LHCN-M2 (cell line): ENCODE measurements at places on chromosomes 2 and 18. TPM values are rescaled to one million over a fixed set of nuclear protein-coding genes. Genes with fewer than 3 reads are reported as not detected.

The ACTG2 gene
- total RNA-seq: 2.3 and 2.9 TPM in 2 replicates

DNA sequence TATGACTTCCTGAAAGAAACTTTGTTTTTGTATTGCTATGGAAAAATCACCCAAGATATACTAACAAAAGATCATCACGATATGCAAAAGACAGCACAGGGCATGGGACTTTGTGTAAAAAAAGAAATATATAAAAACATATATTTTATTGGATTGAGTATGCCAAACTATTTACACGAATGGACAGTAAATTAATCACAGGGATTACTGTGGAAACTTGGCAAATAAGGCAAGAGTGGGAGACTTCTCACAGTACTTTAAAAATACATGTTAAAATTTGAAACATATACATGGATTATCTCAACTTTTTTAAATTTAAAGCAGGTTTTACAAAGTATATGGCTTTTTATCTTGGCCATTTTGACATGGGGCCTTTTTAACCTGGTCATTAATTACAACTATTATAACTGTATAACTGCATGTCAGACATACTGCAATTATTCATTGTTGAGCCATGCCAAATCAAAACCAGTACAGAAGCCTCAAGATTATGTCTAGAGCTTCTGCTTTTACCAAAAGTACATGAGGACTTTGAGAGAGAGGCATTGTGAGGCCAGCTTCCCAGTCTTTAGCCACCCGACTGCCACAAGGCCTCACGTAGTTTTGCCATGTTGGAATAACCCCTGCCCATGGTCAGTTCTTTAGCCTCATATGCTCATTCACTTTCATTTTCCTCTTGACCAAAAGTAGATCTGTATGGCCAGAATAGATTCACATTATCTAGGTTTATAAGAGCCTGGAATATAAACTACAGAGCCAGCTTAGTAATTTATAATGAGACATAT is 419.8 kb downstream of the SETBP1 start:
- DNase-seq: no peak

DNA sequence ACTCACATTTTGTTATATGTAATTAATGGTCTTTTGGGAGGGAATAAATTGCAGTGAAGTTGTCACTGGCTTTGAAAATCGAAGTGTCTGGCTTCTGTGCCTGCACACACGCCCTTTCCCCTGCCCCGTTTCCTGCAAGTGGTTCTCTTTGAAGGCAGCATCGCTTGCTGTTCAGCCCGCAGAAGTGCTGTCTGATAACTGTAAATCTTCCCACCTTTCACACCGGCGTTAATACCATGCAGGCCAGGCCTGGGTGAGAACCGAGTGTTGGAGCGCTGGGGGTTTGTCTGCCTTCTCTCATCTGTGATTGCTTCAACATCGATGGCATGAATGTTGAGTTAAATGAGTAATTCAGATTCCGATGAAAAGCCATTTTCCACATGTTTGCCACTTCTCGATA is 37.9 kb upstream of the RPL31 start:
- DNase-seq: no peak

DNA sequence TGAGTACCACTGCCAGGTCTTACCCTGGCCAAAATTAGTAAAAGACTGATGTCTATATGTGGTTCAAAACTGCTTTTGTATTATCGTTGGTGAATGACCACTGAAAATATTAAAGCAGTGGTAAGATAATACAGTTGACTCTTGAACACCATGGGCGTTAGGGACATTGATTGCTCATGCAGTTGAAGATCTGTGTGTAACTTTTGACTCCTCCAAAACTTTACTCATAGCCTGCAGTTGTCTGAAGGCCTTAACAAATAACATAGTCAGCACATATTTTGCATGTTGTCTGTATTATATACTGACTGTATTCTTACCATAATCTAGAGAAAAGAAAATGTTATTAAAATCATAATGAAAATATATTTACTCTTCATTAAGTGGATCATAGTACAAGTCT is 5.8 kb upstream of the ANKRD12 start:
- peak; percentile 80 for DNase-seq

- DNase-seq: no peak
Observed at GRCh38 chr2:218547511-218547910, 20.6 kb downstream of the USP37 start.

The PRKAG3 gene
- total RNA-seq: 0.46 TPM in 1 of 2 replicates, not detected in the other

- DNase-seq: peak; percentile 82
Observed at GRCh38 chr2:160752475-160753330, 259.1 kb upstream of the RBMS1 start.
